Myocyte (in vitro differentiated cells): ENCODE measurements at places on chromosomes 6 and 20. TPM values are rescaled to one million over a fixed set of nuclear protein-coding genes. Genes with fewer than 3 reads are reported as not detected.

The CLDN20 gene
- total RNA-seq, result 0.45 TPM in 1 of 2 replicates, not detected in the other

DNA sequence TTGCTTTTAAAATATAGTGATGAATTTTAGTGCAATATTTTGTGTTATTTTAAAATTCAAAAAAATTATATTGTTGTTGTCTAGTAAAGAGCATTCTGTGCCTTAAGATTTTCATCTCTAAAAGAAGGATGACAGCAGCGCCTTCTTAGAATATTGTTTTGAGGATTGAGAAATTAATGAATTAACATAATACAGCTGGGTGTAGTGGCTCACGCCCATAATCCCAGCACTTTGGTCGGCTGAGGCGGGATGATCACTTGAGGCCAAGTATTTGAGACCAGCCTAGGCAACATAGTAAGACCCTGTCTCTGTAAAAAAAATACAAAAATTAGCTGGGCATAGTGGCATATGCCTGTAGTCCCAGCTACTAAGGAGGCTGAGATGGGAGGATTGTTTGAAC is 6.8 kb downstream of the TIAM2 start:
- no peak for DNase-seq

DNA sequence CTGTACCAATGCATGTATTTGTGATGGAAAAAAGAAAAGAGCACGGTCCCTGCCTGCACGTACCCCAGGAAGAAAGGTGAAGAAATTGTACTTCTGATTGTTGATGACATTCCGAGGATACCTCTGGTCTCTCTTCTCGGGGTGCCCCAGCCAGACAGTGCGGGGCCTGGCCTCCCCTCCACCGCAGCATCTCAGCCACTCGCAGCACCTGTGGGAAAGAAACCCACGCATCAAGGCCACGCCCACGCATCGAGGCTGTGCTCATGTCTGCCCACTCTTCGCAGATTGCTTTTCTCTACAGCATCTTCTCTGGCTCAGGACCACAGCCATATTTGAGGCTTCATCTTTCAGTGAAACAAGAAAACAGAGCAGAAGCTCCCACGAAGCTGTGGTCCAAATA is 38.4 kb downstream of the ATP9A start:
- DNase-seq, result no peak

The CCN5 gene
- total RNA-seq, result 0.16 and 0.19 TPM in 2 replicates

The DIDO1 gene
- total RNA-seq, result 31.9 and 33.8 TPM in 2 replicates

GRCh38 chr6:108726726-108727339 is 121.4 kb upstream of the ARMC2 start:
- no peak for DNase-seq

The HMGN4 gene
- 57.1 and 57.8 TPM in 2 replicates for total RNA-seq

DNA sequence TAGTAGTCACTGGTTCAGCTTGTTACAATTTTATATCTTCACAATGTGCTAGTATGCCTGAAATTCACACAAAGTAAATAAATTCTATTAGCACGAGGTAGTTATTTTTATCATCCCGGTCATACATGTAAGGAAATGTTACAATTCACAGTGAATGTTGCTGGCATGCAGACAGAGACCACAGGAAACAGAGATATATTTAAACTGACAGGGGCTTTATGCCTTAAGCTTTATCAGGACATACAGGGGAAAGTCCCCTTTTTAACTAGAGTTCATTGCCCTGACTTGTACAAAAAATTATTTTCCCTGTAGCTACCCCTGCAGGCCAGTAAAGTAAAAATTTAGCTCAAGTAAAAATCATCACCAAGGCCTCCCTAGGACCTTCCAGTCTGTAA is 712.0 kb upstream of the NRSN1 start:
- DNase-seq, result peak; percentile 43

DNA sequence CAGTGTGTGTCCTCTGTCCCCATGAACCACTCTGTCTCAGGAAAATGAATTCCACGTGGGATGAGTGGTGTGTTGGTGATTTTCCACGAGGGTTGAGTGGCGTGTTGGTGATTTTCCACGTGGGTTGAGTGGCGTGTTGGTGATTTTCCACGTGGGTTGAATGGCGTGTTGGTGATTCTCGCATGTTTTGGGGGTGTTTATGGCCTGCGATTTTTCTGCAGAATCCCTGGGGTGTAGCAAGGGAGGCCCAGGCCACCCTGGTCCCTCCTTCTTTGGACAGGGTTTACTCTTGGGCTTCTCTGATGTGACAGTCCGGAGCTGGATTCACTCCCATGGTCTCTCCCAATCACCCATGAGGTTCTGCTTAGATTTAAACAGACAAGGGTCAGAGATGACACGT is 90.6 kb upstream of the FRMD1 start:
- no peak for DNase-seq

DNA sequence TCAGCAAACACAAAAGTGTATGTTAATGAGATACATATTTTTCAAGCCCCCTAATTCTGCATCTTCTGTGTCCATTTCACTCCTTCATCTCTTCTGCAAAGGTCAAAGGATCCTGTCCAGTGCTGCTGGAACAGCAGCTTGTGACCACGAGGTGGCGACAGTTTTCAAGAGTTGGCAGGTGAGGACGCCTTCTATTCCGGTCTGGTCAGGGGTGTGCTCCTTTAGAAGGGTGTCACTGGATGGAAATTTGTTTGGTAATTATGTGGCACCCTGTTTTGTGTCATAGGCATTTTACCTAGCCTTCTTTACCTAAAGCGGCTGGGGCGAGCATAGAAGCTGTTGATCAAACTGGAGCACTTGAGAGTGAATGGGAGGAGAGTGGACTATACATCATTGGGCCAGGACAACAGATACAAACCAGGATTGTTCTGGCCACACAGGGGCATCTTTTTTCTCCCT is 32.9 kb upstream of the ERVFRD-1 start:
- peak; percentile 81 for DNase-seq

DNA sequence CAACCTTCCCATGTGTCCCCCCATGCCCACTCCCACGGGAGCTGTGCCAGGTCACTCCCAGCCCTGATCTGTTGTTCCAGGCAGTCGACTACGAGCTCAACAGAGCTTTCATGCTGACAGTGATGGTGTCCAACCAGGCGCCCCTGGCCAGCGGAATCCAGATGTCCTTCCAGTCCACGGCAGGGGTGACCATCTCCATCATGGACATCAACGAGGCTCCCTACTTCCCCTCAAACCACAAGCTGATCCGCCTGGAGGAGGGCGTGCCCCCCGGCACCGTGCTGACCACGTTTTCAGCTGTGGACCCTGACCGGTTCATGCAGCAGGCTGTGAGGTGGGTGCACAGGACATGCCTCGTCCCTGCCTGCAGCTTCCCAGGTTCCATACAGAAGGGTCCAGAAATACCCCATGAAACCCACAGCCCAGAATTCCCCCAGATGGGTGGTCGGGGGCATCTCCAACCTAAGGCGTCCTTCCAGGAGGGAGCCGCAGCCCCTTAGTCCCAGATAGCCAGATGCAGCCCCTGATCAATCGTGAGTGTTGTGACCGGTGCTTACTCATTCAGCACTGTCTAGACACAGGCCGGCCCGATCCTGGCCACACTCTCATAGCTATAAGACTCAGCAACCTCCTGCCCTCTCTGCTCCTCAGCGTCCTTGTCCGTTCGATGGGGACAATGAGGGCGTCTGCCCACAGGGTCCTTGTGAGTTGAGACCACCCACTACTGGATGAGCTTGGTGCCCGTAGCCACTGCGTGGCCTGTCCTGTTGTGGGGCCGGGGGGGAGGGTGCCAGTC is 142.1 kb downstream of the TAF4 start:
- DNase-seq, result no peak

The LAMA2 gene
- total RNA-seq, result 121 and 137 TPM in 2 replicates

GRCh38 chr6:131654326-131654725 is 17.2 kb downstream of the ENPP3 start:
- DNase-seq, result peak; percentile 13

- no peak for DNase-seq
These were observed 66.1 kb downstream of the FOXO3 start for GRCh38 chr6:108626777-108627176.

DNA sequence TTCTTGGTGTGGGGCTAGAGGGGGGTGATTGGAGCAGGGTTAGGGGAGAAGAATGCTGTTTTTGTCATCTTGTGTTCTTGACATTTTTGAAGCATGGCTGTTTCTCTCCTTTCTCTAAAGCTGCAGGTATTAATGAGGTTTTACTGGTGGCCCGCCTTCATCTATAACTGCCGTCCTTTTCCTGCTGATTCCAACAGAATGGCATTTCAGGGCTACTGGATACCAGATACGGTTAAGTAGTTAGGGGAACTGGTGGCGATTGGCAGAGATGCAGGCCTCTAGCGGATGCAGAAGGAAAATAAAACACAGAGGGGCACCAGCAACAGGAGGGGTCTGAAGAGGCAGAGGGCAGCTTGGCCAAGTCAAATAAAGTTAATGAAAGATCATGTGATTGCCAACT is 89.7 kb upstream of the EEF1E1 start:
- no peak for DNase-seq

GRCh38 chr6:25324066-25324762 is 45.0 kb downstream of the CARMIL1 start:
- no peak for DNase-seq

GRCh38 chr6:128439627-128440026 is 80.8 kb downstream of the PTPRK start:
- DNase-seq, result no peak

The PLTP gene
- 12.9 and 14.2 TPM in 2 replicates for total RNA-seq

GRCh38 chr6:148866657-148867268 is 119.9 kb downstream of the UST start:
- DNase-seq, result no peak

GRCh38 chr6:667253-667927 is 10.5 kb upstream of the HUS1B start:
- DNase-seq, result no peak

DNA sequence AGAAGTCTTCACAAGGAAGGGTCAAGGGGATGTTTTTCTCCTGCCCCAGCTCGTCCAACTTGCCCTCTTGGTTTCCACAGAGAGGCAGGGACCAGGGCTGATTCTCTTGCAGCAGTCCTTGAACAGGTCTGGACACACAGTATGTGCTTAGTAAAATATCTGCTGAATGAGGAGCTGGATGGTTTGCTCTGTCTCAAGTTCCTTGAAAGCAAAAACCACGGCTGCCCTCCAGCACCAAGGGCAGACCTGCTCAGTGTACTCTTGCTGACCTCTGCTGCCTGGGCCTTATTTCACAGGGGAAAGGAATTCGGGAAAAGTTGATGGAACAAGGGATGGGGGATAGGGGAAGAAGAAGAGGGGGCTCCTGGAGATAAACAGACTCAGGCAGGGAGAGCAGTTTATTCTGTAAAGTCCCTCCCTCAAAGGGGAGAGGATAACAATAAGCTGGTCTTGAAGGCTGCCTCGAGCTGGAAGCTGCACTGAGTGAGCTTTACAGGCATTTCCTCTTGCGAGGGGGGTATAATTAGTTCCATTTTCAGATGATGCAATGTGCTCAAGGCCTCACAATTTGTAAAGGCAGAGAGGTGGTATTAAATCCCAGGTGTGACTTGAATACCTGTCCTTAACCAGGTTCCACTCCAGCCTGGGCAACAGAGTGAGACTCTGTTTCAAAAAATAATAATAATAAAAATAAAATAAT is 10.3 kb downstream of the KCNK5 start:
- DNase-seq, result no peak

- peak; percentile 25 for DNase-seq
These were observed 612.3 kb upstream of the BTBD3 start for GRCh38 chr20:11305406-11305805.

DNA sequence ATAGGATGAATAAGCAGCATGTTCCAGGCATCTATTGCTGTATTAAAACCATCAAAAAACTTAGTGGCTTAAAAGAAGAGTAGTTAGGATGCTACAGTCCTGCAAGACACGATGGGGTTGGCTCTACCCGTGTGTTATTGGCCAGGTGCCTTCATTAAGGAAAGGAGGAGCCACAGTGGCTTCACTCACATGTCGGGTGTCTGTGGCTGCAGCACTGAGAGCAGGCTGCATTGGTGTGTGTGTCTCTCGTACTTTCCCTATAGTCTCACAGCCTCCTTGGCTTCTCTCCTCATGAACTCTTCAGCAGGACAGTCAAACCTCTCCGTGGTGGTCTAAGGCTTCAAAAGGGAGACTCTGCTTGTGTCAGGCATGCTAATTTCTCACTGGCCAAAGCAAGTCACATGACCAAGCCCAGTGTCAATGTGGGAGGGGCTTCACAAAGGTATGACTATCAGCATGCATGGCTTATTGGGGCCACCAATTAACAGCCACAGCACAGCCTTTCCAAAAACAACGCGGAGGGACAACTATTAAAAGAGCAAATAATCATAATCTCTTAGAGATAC is 402.8 kb downstream of the KIF16B start:
- DNase-seq, result no peak

DNA sequence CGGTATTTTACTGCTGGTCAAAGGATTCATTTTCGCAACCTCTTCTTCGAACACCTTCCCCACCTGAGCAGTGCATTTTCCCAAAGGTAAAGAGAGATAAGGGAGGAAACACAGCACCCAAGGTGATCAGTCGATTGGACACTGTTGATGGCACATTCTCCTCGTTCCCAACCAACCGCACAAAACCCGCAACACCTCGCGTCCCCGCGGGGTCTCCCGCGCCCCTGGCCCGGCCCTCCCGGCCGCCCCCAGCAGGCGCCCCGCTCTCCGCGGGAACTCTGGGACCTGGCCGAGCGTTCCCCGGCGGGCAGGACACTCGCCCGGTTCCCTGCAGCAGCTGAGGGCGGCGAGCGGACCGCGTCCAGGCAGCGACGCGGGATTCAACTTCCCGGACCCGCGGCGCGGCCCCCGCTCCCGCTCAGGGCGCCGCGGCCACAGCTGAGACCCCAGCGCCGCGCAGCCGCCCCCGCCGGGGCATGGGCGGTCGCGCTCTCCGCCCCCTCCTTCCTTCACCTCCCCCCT is 506 bp downstream of the RGS17 start:
- peak; percentile 33 for DNase-seq

DNA sequence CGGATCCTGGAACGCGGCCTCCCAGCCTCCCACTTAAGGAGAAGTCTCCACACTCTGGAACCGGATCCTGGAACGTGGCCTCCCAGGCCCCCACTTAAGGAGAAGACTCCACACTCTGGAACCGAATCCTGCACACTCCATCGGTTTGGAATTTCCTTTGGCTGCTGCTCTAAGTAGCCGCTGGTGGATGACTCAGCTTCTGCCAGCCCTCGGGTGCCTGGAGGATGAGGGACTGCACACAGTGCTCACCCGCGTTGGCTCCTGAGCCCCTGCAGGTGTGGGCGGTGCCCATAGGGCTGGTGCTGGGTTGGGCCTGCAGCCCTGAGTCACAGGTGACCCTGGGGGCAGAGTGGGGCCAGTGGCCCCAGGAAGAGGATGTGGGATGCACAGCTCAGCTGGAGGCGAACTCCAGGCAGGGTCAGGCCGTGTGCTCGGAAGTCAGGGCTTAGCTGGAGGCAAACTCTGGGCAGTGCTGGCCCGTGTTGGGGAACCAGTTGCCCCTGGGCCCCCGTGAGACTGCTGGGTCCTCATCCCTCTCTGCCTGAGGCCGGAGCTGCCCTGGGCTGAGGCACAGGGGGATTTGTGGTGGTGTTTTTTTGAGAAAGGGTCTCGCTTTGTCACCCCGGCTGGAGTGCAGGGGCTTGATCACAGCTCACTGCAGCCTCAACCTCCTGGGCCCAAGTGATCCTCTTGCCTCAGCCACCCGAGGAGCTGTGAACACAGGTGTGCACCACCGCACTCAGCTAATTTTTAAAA is 13.9 kb upstream of the TNFRSF6B start:
- DNase-seq, result peak; percentile 93

- no peak for DNase-seq
These were observed 38.7 kb downstream of the KAT14 start for GRCh38 chr20:18176318-18176785.
